Thyroid gland (tissue), 4 donors: ENCODE measurements at places on chromosomes 7 and 10.

GRCh38 chr10:14971867-14972448 is 12.8 kb downstream of the MEIG1 start:
- peak; percentile 35 for DNase-seq

- no peak for DNase-seq
Measured at GRCh38 chr10:69872323-69872722, 70.6 kb downstream of the COL13A1 start.

- DNase-seq = peak; percentile 41
Measured at GRCh38 chr10:127117125-127117524, 79.3 kb downstream of the INSYN2A start.

DNA sequence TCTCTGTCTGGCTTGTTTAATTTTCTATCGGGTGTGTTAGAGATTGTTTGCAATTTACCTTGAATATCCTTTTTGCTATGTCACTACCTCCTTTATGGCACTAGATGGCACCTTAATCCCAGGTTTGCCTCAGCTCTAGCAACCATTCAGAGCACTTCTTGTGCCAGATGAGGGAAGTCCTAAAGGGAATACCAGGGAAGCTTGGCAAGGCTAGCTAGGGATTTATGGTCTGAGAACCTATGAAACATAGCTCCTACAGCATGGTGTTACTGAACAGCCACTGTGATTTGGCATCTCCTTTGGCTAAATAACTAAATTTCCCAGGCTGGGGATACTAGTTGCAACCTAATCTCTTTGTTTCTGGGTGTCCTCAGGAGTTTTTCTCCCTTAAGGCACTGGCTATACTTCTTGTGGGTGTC is 69.0 kb upstream of the VOPP1 start:
- peak; percentile 25 for DNase-seq

- DNase-seq = no peak
Measured at GRCh38 chr7:29314148-29314547, 119.6 kb downstream of the CHN2 start.

DNA sequence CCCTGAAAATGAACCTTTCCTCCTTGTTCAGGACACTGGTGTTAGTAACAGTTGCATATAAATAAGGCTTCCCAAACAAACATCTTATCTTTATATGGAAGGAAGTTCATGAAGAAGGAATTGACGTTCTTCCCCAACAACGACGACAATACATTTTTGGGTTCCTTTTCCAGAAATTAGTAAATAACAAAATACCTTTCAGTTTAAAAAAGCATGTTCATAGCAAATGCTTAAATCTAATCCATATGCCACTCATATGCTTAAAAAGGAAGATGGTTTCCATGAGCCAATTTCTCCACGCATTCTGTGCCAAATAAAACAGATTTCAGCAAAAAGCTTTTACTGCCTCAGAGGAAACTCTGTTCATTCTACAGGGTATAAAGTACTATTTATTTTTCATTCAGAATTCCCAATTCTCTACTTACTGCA is 182.6 kb downstream of the COBL start:
- DNase-seq = no peak

GRCh38 chr7:139131-139530 is 53.2 kb upstream of the FAM20C start:
- DNase-seq = no peak

DNA sequence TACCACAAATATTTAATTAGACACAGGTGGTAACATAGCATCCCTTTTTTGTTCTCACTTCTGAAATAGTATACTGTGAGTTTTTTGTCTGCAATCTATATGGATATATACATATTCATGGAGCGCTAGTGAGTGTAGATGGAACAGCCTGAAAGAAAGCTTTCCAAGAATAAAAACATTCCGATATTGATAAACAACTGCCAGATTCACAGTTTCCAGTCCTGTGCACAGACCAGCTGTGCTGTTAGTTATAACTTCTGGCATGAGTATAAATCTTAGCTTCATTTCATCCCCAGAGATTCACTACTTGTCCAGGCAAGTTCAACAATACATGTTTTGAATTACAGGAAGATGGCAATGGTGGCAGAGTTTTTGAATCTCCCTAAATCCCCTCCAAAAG is 467.1 kb upstream of the STEAP1 start:
- no peak for DNase-seq

DNA sequence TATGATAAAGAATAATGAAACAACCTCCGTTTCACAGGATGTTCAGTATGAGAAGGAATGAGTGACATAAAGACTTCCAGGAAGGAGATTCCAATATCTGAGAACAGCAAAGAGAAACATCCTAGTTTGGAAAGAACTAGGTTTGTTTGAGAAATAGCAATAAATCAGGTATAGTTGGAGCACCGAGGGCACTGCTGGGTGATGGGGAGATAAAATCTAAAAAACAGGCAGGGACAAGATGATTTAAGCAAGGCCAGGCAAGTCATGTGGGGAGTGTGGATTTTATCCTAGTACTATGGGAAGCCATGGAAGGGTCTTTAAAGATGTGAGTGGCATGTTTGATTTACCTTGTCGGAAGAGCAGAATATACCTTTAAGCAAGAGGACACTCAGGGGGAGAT is 169.7 kb downstream of the SPAG6 start:
- DNase-seq = no peak

DNA sequence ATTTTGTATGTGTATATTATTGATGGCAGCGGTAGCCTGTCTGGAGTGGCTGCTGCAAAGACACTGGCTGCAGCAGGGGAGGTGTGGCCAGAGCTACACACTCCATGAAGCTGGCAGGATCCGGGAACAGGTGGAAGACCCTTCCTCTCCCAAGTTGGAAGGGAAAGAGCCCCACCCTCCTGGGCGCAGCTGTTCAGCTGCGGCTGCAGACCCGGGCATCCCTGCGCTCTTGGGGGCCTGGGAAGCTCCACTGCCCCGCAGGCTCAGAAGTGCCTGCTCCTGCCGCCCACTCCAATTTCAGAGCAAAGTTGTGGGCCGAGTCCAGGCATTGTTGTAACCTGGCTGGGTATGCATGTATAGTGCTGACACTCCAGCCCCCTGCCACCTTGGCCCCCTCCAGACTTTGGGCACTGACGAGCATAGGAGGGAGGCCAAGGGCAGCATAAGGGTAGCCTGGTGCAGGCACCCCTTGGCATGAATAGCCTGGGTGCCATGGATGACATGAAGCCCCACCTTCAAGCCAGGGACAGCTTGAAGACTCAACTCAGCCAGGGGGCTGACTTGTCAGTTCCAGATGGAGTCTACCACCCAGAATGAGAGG is 90.7 kb upstream of the TMEM168 start:
- DNase-seq = no peak

- DNase-seq = no peak
Measured at GRCh38 chr7:116708248-116708647, 36.3 kb downstream of the MET start.

DNA sequence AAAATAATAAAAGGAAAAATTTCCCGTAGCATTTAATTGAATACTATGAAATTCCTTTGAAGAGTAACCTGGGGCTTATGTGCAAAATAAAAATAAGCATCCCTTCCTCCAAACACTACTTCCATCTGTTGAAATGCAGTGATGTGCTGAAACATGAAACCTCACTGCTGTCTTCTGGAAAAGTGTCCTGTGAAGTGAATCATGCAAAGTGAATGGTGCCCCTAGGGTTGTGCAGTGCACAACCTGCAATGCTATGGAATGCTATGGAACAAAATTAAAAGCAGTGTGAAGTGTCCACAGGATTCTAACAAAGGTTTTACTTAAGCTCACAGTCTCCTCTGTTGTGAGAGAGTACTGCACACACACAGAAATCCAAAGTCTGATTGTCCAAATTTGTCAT is 480.9 kb downstream of the ETV1 start:
- DNase-seq = no peak

- no peak for DNase-seq
Measured at GRCh38 chr7:34041707-34042106, 136.4 kb downstream of the BMPER start.

- DNase-seq = no peak
Measured at GRCh38 chr10:34821587-34822585, 6.8 kb upstream of the PARD3 start.

DNA sequence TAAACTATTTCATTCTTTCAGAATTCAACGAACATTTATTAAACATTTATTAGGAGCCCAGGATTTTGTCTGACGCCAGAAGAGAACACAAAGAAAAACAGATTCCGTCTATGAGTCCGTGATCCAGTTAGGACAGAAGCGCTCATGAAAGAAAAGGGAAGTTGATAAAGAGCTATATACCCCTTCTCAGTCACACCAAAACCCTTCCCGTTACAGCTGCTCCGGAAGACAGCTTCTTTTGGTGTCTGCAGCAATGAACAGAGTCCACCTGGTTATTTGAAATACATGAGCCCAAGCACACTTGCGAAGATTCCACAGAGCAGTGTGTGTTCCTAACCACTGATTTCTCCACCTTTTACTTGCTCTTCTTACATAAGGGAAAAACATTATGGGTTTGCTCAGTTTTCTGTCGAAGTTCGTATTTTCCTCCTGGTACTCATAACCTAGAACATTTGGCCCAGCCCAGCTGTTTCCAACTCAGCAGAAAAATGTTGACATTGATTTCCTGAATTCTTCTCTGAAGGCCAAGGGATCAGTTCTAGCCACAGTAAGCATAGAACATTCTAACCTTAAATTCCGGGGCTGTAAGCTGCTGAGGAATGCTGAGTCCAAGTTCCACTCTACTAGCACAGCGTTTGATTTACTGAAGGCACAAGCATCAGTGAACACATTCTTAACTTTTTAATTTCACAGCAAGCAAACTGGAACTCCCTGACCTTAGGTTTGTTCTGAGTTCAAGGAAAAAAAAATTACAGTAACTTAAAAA is 206.5 kb downstream of the SORCS1 start:
- no peak for DNase-seq

GRCh38 chr7:18509481-18509880 is 13.9 kb downstream of the HDAC9 start:
- DNase-seq = no peak

- DNase-seq = no peak
Measured at GRCh38 chr7:29442146-29442545, 121.5 kb upstream of the PRR15 start.

- no peak for DNase-seq
Measured at GRCh38 chr7:110387689-110388088, 703.2 kb upstream of the LRRN3 start.

DNA sequence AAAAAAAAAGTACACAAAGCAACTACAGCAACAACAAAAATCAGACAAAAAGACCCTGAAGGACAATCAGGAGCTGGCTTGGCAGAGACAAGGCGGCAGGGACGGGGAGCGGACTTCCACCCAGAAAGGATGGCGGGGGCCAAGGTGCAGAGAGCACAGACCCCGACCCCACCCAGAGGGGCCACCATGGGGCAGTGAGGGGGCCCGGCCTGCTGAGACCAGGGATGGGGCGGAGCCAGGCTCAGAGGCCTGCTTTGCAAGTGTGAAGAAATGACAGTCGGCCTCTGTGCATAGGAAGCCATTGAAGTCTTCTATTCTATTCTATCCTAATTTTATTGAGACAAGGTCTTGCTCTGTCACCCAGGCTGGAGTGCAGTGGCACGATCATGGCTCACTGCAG is 82.0 kb downstream of the ELFN1 start:
- DNase-seq = no peak

DNA sequence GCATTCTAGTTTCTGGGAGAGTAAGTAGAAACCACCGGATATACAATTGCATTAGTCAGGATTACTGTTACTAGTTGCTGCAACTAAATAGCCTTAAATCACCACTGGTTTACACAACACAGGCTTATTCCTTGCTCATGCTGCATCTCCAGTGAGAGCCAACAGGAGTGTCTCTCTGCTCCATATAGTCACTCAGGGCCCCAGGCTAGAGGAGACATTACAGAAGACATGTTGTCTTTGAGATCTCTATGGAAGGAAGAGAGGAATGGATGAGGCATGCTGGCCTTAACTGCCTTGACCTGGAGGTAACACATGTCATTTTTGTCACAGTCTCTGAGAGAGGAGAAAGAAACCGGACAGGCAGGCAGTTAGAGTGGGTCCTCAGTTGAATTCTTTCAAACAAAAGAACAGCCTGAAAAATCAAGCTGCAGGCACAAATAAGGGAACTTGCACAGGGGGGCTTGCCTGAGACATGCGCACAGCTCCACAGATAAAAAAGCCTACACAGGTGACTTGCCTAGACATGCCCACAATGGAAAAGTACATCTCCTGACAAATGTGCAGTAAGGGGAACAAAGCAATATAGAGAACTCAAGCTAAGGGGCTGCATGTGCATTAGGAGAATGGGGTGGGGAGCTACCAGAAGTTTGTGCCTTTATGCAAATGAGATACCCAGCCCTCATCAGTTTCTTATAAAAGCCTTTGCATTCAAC is 348.0 kb downstream of the TYW1 start:
- no peak for DNase-seq

GRCh38 chr7:12323415-12323814 is 80.2 kb downstream of the VWDE start:
- no peak for DNase-seq

- DNase-seq = peak; percentile 15
Measured at GRCh38 chr10:112898540-112899390, 51.3 kb upstream of the TCF7L2 start.

DNA sequence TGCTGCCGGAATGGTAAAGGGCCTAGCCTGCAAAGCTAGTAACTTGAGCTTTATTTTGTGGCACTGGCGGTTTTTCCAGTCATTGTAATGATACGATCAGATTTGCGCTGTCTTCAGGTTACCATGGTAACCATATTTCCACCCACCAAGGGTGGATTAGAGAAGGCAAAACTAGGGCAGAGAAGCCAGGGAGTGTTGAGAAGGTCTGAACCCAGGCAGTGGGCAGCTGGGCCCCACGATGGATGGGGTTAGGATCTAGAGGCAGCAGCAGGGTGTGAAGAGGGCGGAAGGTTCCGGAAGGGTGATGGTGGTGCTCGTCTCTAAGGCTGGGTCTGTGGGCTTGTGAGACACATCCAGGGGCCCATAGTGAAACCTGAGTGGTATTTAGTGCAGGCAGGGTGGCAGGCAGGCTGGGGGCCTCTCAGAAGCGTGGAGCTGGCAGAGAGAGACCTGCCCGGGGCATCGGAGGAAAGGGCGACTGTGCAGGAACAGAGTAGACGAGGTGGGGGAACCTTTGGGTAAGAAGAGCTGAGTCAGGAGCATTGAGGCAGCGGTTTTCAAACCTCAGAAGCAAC is 87.9 kb upstream of the GTF2I start:
- DNase-seq = no peak

DNA sequence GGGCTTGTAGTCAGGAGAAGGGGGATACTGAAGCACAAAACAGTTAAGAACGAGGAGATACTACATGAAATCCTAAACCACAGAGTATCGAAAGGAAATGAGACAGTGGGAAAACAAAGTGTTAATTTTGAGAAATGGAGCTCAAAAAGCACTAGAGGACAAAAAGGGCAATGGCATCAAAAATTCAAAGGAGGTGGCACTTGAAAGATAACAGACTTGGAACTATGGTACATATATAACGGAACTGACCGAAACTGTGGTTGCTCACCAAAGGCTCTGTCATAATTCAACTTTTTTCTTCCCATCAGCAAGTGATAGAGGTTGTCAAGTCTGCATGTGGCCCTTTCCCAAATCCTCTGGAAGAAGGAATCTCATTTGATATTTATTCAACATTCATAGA is 97.0 kb downstream of the CABCOCO1 start:
- DNase-seq = no peak
